ENCODE measurements at places on chromosomes 7 and 10. TPM values are rescaled to one million over a fixed set of nuclear protein-coding genes. Genes with fewer than 3 reads are reported as not detected.

DNA sequence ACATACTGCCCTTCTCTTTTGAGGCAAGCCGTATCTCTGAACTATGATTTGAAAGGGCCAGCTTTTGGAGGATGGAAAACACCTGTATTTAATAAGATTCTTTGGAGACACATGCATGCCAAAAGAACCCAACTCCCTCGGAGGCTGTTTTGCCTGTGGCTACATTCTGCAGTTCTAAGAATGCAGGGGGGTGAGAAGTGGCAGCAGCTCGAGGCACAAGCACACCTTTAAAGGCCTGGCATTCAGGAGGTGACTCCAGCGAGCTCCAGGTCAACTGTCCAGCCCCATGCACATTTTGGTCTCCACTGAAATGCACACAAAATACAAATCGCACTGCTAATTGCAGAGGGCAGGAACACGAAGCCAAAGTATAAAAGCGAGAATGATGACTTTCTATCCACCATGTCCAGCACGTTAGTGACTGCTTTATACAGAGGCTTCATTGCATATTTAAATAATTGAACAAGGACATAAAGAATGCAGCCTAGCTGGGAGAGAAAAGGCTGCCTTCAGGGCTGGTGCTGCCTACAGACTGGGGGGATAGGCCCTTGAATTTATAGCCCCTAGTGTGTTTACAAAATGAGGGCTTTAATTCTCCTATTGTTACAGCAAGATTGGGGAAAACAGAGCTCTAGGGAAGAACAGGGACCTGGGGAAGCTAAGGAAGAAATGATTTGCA is 359.3 kb downstream of the PLXNA4 start:
- DNase-seq, result no peak

DNA sequence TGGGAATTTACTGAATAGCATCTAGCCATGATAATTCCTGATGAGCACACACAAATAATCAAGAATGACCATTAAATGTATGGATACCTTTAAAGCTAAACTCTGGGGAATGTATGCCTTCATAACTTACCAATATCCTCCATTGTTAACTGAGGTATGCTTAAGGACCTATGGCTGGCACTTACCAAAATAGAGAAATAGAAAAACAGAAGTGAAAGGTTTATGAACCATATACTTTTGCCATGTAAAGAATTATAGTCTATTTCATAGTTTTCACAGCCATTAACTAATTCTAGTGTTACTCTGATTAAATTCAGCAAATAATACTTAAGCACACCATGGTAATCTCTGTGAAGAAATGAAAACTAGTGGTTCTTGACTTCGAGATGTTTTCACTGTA is 1360.6 kb upstream of the LRRTM3 start:
- no peak for DNase-seq

DNA sequence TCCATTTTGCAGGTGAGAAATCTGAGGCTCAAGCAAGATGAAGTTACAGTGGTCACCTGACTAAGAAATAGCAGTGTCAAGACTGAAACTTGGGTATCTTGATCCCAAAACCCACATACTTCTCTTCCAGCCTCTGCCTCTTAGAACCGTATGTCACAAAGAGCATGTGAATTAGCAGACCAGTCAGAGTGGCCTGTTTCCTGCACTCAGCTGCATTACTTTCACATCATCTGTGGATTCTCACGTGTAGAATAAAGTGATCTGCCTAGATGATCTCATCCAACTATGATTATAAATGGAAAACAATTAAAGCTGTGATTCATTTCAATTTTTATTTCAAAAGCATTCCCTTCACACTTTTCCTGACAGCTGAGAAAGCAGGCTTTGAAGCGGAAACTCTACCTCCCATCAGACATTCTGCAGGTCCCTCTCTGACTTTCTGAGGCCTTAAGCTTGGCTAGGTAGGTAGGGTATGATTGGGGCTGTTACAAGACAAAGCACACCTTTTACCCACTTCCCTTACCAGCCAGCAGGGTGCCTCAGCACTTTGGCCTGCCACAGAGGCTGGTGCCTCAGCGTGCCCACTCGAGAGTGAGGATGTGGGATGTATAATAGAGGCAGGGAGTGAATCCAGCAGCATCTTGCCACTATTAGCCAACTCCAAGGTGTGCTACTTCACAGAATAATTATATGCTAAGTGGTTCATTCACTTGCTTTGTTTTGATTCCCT is 70.2 kb upstream of the PDE1C start:
- DNase-seq, result no peak

DNA sequence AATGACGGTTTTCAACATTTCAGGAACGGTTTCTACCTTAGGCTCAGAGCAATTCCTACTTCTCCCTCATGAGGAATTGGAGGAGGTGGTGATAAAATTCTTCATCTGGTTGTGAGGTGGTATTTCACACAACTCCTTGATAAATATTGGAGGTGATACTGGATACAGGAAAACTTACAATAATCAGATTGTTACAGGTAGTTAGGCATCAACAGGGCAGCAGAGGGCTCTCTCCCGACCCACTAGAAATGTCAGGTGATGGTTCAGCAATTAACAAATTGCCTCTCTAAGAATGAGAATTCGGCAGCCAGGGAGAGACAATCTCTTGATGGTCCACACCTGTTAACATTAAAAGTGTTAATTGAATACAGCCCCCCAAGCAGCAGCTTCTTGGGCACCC is 22.6 kb downstream of the ZNF786 start:
- DNase-seq, result no peak

DNA sequence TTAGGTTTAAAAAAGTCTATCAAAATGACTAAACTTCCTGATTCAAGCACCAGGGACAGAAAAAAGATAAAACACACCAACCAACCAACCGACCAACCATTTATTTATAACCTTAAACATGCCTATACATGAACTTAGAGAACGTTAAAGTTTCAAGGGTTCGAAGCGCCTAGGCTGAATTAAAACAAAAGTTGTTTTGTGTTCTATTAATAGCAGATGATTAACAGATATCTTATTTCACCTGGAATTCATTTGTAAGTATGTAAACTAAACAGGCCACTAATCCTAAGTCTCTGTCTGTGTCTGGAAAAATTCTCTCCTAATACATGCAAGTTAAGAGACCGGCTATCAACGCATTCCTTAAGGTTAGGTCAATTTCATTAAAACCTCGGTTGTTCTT is 1.4 kb downstream of the BAIAP2L1 start:
- no peak for DNase-seq

GRCh38 chr7:28069388-28069787 is 111.2 kb downstream of the JAZF1 start:
- no peak for DNase-seq

GRCh38 chr7:30335763-30336487 is 51.5 kb downstream of the ZNRF2 start:
- DNase-seq, result no peak

DNA sequence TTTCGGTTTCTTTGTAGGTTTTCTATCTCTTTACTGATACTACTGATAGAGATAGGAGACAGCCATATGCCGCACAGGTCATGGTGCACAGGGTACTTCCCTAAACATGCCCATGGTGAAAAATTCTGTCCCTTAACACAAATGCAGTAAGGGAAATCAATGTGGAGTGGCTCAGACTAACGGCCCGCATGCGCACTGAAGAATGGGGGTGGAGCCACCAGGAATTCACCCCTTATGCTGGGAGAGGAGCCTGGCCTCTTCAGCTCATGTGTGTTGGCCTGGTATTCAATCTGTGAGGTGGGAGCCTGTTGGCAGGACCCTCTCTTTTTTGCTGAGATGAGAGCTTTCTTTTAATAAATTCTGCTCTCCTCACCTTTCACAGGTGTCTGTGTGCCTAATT is 8.4 kb upstream of the URGCP start:
- DNase-seq, result no peak

DNA sequence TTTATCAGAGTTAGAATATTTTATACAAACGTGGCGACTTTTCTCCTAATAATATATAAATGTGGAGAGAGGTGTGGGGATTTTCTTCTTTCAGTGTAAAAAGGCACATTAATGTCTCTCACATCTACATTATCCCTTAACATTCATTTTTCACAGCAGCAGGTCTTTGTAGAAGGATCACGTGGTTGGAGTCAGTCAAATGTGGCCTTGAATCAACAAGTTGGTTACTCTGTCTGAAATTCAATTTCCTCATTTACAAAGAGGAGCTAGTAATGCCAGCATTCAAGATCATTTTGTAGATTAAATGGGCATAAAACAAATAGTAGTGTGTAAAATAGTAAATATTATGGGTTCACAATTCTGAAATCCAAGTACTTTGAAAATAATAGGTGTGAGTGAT is 183.1 kb upstream of the SEMA3E start:
- DNase-seq, result no peak

DNA sequence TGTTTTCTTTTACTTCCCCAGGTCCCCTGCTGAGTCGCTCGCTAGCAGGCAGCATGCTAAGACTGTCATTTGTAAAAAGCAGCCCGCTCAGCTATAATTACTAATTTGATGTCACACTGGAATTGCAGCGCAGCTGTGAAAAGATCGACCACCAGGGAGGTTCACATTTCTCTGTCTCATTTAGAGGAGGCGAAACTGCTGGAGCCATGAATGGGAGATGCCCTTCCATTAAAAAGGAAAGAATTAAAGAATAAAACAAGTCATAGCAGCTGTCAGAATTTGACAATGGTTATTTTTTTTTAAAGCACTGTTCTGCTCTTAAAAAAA is 153.5 kb downstream of the PIP4K2A start:
- no peak for DNase-seq

DNA sequence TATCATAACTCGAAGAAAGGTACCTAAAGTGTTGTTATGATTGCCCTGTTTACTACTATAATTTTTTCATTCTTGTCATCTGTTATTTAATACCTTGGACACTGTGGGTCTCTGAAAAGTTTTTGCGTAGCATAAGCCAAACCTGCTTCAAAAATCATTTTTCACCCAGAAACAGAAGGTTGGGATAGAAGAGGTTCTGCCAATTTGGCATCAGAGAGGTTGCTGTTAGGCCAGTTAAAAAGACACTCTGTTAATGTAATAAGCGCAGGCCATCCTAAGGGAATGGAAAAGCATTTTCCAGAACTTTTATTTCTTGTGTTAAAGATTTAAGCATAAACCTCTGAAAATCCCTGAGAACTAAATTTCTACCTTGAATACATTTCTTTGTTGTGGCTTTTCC is 212.2 kb downstream of the BMPER start:
- no peak for DNase-seq

- no peak for DNase-seq
Measured at GRCh38 chr10:74816824-74817498, 9.4 kb upstream of the KAT6B start.

DNA sequence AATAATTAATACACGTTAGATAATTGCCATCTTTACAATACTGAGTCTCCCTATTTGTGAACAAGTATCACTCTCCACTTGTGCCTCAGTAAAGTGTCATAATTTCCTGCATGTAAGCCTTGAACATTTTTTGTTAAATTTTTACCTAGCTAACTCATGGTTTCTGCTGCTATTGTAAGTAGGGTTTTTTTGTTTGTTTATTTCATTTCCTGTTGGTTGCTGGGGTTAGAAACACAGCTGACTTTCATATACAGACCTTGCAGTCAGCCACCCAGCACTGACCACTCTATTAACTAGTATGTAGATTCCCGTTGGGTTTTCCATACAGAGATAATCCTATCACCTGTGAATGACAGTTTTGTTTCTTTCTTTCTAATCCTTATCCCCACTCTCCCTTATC is 133.3 kb downstream of the MPP7 start:
- no peak for DNase-seq

- DNase-seq, result no peak
Measured at GRCh38 chr10:14579405-14579804, 195.3 kb downstream of the FAM107B start.

GRCh38 chr10:29692121-29692539 is 57.4 kb upstream of the SVIL start:
- no peak for DNase-seq

- no peak for DNase-seq
Measured at GRCh38 chr7:39312254-39312989, 253.8 kb upstream of the YAE1 start.

GRCh38 chr7:111476586-111477293 is 85.6 kb downstream of the IMMP2L start:
- no peak for DNase-seq

- no peak for DNase-seq
Measured at GRCh38 chr10:44991571-44991970, 9.2 kb upstream of the ZNF22 start.

- DNase-seq, result no peak
Measured at GRCh38 chr10:23441251-23441650, 2.4 kb downstream of the OTUD1 start.

- no peak for DNase-seq
Measured at GRCh38 chr10:14431868-14432267, 101.1 kb upstream of the FRMD4A start.

GRCh38 chr10:130263289-130263688 is 127.1 kb downstream of the GLRX3 start:
- DNase-seq, result no peak

- DNase-seq, result no peak
Measured at GRCh38 chr10:15898046-15898445, 37.7 kb upstream of the MINDY3 start.

DNA sequence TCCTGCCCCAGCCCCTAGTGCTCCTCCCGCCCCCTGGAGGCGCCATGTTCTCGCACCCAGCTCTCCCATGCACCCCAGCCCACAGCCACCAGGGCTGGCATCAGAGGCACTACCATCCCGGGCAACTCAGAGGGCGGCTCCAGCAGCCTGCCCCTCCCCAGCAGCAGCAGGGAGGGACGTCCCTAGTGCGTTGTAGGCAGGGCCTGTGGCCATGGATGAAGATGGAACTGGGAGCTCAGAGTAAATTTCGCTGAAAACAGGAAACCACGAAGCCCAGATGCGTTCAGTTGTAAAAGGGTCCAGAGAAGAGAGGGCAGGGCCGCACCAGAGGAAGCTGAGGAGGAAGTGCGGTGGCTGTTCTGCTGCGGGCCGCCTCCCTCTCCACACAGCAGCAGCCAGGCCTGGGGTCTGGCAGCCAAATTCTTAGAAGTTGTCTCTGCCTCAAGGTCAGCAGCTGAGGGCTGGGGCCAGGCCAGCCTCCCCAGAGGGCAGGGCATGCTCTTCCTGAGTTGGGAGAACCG is 24.6 kb downstream of the VSIR start:
- peak; percentile 55 for DNase-seq

DOCK4 gene
- 2.1 TPM for total RNA-seq

ACADSB gene
- 22.9 TPM for total RNA-seq

SFTPD gene
- total RNA-seq, result 0.29 TPM

C7orf33 gene
- not detected for total RNA-seq

PTN gene
- total RNA-seq, result not detected

NAT16 gene
- not detected for total RNA-seq

STAG3 gene
- total RNA-seq, result 3.9 TPM

ATOH7 gene
- not detected for total RNA-seq

BBIP1 gene
- 24.7 TPM for total RNA-seq

MKX gene
- total RNA-seq, result 0.38 TPM

NACAD gene
- 0.37 TPM for total RNA-seq
